Bronchial epithelial cell (primary cell): ENCODE measurements at places on chromosomes 11 and 22. TPM values are rescaled to one million over a fixed set of nuclear protein-coding genes. Genes with fewer than 3 reads are reported as not detected.

Gene SCN4B
- total RNA-seq = 0.53 and 1.2 TPM in 2 replicates

Gene GRIA4
- total RNA-seq = under 0.01 TPM in 1 of 2 replicates, not detected in the other

Gene ESAM
- not detected in 2 replicates for total RNA-seq

Gene PICK1
- total RNA-seq = 27.9 and 31.6 TPM in 2 replicates

Gene OR8D1
- total RNA-seq = not detected in 2 replicates

Gene LGALS12
- total RNA-seq = not detected in 2 replicates

Gene TAF1D
- total RNA-seq = 139 and 160 TPM in 2 replicates
